ENCODE measurements at places on chromosomes 7 and 10.

GRCh38 chr10:42952349-42952748 is 124.5 kb upstream of the RET start:
- no peak for DNase-seq

DNA sequence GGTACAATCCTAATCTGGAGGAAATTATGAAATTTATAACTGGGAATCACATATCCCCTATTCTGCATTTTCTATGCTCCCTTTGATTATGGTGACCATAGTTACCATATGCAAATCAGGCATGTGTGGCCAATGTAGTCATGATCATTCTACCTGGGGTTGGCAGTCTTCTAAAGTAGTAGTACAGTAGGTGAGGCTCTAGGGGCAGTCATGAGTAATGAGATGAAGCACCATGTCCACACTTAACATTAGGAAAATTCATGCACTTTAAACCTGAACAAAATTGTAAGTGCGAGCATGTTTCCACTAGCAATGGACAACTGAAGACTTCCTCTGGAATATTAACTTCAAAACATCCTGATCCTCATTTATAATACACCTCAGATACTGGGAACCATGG is 545.9 kb downstream of the SUGCT start:
- no peak for DNase-seq

DNA sequence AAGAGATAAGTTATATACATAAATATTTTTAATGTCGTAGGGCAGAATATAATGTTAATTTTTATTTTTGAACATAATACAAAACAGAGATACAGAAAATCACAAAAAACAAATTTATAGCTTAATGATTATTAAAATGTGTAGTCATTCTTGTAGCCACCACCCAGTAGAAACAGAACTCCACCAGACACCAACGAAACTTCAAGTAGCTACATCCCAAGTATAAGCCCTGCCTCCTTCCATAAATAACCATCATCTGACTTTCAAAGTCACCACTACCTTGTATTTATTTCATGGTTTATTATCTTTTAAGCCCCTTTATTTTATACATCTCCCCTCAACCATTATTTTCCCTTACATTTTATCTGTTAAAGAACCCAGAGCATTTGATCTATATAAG is 111.9 kb upstream of the ZWINT start:
- DNase-seq: no peak

GRCh38 chr7:101705331-101705730 is 76.2 kb upstream of the MYL10 start:
- no peak for DNase-seq

GRCh38 chr7:34237493-34237849 is 332.1 kb downstream of the BMPER start:
- no peak for DNase-seq

DNA sequence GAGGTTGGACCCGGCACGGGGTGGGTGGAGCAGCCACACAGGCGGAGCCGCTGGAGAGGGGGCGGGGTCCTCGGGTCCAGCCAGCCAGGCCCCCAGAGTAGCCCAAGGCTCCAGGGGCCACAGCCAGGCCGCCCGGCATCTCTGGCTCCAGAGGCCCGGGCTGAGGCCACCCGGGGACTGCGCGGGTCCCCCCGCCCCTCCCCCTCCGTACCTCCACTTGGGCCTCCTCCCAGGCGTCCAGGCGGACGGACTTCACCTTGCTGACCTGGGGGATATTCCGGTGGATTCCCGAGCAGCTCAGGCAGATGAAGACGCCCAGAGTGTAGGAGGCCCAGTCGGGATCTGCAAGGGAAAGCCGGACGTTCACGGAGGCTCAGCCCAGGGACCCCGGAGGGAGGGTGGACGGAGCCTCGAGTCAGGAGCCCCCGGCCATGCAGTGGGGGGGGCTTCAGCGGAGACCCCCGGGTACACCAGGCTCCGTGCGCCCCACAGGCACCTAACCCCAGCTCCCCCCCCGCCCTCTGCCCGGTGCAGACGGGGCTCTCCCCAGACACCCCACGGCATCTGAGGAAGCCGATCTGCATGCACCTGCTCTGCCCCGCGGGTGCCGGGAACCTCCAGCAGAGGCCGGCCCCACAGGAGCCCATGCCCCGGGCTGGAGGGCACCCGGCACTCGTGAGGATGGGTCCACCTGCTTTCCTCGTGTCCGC is 19.2 kb downstream of the ADAP1 start:
- DNase-seq: no peak

GRCh38 chr10:33127622-33128021 is 169.6 kb upstream of the ITGB1 start:
- DNase-seq: no peak

DNA sequence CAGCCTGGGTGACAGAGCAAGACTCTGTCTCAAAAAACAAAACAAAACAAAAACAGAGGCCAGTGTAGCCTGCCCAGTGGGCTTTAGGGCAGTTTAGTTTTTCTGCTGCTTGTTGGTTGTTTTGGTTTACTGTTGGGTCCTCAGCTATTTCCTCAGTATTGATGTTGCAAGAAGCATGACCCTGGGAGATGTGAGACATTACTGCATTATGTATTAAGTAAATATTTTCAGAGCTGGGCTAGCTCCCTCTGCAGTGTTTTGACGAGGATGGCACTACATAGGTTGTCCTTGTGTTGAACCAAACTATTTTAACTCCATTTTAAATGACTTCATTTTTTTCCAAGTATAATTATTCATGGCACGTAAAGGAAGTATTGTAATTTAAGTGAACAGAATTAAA is 4.8 kb downstream of the AKAP9 start:
- peak; percentile 55 for DNase-seq

- no peak for DNase-seq
Observed at GRCh38 chr10:29836396-29836795, 201.6 kb upstream of the SVIL start.

DNA sequence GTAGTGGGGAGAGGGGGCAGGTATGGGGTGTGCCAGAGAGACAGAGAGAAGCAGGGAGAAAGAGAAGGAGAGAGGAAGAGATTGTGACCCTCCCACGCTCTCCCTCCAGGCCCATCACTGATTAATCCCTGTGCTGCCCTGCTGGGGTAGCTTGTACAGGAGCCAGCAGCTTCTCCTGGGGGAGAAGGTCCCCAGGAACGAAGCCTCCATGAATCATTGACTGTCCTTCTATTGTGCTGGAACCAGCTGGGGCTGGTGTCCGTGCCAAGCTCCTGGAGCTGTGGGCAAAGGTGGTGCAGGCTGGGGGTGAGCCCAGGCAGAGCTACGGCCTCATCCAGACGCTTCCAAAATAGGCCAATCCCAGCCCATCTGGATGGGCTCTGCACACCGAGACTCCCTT is 20.9 kb downstream of the AQP1 start:
- DNase-seq: no peak

- no peak for DNase-seq
Observed at GRCh38 chr7:69110450-69111050, 487.7 kb upstream of the AUTS2 start.

- no peak for DNase-seq
Observed at GRCh38 chr10:31083765-31084184, 52.1 kb upstream of the ZNF438 start.

DNA sequence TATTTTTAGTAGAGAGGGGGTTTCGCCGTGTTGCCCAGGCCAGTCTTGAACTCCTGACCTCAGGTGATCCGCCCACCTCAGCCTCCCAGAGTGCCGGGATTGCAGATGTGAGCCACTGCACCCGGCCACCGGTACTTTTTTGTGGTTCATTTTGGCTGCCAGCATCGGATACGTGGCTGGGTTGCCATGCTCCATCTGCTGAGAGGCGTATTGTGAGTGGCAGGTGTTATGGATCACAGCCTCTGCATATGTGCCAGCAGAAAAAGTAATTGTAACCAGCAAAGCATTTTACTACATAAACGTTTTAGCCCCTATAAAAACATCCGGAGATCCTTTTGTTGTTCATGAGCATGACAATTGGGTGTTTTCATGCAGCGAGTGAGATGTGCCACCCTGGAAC is 7.1 kb downstream of the FOXK1 start:
- no peak for DNase-seq

DNA sequence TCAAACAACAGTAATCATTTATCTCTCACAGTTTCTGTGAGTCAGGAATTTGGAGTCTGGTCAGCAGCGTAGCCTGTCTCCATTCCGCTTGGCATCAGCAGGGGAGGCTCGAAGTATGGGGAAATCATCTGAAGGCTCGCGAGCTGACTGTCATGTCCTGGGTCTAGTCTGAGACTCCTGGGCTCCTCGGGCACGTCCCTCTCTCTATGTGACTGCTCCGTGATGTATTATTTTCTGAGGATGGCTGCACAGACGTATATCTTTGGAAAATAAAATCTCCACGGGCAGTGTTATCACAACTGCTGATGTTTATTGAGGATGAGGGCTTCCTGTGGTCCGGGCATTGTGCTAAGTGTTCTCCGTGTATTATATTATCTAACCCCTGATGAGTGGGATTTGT is 23.3 kb upstream of the PCGF5 start:
- DNase-seq: no peak

- no peak for DNase-seq
Observed at GRCh38 chr10:12351447-12351846, 2.1 kb downstream of the CAMK1D start.

DNA sequence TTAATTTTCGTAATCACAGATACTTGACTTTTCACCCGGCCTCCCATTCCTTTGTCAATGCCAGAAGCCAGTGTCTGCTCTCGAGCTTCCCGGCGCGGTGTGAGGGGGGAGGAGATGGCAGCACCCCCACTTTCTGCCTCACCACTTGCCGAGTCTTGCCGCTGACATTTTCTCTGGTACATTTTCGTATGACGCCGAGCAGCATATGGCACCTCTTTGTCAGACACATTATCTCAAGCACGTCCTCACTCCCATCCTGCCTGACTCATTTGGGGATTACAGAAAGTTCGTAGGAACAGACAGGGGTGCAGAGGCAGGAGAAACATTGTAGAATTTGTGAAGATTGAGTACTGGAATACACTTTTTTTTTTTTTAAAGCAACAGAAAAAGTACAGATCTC is 60.8 kb upstream of the SORCS3 start:
- DNase-seq: no peak

GRCh38 chr7:2081526-2082135 is 151.1 kb downstream of the MAD1L1 start:
- no peak for DNase-seq

GRCh38 chr7:1555813-1556543 is at the start of gene TMEM184A:
Gene TMEM184A, minus strand, starts transcription at chr7:1556205. Its CDS starts 721 bp downstream, at chr7:1555484.
- no peak for DNase-seq

DNA sequence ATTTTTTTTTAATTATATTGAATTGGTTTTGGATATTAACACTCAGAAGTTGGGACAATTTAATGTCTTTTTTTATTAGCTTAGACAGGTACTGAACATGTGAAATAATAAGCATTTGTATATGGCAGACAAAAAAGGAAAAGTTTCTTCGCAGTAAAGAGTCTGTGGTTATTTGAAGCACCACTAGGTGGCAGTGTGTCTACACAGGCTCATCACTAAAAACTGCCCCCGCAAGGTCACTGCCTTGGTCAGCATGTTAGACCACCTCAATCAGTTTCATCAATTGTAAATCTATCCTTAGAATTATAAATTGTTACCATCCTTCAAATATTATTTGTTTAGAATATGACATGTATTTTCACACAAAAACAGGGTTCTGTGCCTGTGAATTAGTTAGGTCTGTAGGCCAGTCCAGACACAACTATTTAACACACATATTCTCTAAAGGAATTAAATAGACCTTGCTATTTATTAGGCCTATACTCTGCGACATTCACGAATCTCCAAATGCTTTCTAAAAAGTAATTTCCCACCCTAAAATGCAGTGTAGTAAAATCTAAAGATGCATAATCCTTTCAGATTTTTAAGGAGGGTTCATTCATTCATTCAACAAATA is 17.0 kb downstream of the PNLIPRP3 start:
- no peak for DNase-seq

- DNase-seq: peak; percentile 85
Observed at GRCh38 chr10:96814264-96814663, 17.8 kb upstream of the LCOR start.

GRCh38 chr10:68594405-68594804 is 34.3 kb downstream of the TET1 start:
- DNase-seq: peak; percentile 69

DNA sequence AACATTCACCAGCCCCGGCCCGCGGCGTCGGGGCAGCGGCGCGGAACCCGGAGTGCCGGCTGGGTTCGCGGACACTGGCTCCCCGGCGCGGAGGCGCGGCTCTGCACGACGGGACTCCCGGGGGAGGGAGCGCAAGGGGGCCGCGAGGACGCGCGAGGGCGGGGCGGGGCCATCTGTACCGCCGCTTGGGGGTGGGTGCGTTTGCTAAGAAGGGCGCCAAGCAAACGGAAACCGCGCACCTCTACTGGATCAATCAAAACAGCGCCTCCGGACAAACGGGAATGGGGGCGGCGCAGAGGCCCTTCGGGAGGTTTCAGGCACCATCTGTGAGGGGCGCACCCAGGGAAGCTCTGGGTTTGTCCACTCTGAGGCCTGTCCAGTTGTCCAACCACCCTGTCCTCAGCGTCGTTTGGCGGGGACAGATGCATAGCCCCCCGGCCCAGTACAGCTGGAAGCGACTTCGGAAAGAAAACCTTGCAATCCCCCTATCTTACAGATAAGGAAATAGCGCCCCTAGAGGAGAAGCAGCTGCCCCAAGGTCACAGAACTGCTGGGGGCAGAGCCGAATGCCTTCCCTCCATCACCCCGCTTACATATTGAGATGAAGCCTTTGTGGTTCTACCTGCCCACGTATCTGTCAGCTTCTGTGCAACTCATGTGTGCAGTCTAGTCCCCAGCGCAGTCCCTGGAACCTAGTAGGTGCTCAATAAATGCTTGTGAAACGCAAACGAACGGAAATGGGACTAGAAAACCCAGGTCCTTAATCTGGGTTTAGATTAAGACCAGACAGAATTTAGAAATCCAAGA is 10.7 kb upstream of the SLIT1 start:
- DNase-seq: peak; percentile 10

GRCh38 chr7:91082852-91083495 is 181.3 kb upstream of the FZD1 start:
- no peak for DNase-seq

GRCh38 chr10:103584216-103585010 is 90.9 kb downstream of the NEURL1 start:
- no peak for DNase-seq

DNA sequence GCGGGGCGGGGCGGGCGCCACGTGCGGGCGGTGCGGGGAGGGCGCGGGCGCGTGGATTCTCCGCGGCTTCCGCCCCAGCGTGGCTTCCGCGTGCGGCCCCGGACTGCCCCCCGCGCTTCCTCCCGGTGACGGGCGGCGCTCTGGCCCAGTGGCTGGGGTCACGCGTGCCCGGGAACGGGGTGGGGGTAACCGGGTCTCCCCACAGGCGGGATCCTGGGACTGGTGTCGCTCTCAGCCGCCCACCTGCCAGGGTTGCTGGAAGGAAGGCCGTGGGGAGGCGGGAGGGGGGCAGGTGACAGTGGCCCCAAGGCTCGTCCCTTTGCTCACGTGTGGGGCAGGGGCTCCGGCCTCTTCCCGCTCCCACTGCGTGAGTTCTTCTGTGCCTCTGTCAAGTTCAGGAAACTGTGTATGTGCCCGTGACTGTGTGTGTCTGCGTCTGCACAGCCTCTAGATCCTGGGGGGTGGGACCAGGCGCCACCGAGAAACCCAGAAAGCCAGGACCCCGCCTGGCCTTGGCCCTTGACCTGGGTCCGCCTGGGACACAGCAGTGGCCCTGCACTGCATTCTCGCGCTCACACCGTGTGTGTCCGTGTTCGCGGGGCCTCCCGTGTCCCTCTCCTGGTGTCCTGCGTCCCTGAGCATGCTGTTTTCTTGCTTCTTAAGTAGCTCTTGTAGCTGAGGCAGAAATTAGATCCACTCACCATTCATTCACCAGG is 919 bp downstream of the MAFK start:
- no peak for DNase-seq

Data from non-pigmented ciliary epithelial cell (primary cell).